Cortex of kidney (tissue), 1 donor: ENCODE measurements at places on chromosomes 5 and 9.

GRCh38 chr5:36696059-36696673 is 89.8 kb downstream of the SLC1A3 start:
- DNase-seq: no peak

DNA sequence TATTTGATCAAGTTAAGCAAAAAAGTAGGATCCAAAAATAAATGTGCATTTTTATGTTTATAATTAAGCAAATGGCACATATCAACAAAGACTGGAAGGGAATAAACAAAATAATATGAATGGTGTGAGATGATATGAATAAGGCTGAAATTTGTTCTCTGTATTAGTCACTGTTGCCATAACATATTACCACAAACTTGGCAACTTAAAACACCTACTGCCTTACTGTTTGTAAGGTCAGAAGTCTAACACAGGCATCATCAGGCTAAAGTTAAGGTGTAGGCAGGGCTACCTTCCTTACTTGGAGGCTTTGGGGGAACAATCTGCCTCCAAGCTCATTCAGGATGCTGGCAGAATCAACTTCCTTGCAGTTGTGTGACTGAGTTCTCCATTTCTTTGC is 19.3 kb downstream of the PGGT1B start:
- no peak for DNase-seq

DNA sequence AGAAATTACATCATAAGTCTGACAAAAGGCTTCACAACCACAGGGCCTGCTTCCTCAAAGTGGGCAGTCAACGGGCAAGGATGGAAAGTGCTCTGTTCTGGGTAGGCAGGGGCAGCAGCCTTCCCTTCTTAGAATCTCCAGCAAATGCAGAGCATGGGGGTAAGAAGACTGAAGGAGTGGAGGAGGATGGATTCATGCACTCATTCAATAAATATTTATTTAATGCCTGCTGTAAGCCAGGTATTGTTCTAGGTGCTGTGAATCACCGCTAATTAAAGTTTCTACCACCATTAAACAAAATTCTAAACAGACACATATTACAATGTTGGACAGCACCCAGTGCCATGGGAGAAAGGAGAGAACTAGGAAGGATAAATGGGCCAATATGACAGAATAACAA is 195.6 kb downstream of the ELAVL2 start:
- DNase-seq: no peak

DNA sequence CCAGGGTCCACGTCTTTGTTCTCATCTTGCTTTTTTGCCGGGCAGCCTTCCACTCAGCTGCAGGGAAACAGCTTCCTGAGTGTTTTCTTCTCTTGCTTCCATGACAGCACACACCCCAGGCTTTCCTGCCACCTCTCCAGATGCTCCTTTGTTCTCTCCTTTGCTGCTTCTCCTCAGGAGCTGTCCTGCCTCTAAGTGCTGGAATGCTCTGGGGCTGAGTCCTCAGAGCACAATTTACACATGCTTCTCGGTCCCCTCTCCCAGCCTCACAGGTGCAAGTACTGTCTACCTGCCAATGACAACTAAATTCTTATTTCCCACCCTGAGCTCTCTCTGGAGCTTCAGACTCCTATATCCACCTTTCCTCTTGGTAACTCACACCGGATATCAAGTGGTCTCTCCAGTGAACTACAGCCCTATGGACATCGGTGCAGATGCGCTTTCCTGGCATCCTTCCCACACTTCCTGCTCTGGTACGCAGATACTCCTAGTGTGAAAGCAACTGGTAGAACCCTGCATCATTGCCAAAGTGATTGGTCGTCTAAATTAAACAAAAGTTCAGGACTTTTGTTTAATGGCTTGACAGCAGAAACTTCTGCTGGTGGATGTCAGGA is 13.4 kb upstream of the ACSL6 start:
- no peak for DNase-seq

- DNase-seq: no peak
These were observed 12.4 kb downstream of the KCNV2 start for GRCh38 chr9:2729721-2730120.

DNA sequence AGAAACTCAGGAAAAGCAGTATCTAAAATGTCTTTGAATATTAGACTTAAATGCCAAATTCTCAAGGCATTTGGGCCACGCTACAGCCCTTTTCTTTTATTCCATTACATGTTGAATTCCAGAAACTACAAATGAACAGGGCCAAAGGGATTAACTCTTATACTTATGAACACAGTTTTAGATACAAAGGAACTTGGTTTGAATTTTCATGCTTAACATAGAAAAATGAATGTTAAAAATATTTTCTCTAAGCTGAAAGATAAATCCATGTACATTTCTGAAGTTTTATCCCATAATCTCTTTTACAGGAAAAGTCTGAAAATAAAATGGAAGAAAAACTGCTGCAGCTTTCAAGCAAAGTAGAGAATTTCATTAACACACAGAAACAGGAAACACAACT is 56.8 kb downstream of the FAM81B start:
- no peak for DNase-seq

GRCh38 chr5:155898284-155898683 is 428.7 kb upstream of the SGCD start:
- no peak for DNase-seq

DNA sequence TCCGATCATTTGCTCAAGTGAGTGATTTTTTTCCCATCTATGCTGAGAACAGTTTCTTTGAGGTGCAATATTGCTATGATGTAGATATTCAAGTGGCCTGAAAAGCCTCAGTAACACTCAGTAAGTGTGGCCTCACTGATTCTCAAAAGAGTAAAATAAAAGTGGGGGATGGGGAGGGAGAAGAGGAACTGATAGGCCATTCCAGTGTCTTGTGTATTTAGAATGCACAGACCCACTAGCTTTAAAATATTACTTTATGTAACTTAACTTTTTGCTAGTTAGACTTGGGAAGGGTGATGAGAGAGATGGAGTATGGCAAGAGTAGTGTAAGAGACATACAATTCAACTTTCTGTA is 79.5 kb upstream of the ZNF608 start:
- no peak for DNase-seq

DNA sequence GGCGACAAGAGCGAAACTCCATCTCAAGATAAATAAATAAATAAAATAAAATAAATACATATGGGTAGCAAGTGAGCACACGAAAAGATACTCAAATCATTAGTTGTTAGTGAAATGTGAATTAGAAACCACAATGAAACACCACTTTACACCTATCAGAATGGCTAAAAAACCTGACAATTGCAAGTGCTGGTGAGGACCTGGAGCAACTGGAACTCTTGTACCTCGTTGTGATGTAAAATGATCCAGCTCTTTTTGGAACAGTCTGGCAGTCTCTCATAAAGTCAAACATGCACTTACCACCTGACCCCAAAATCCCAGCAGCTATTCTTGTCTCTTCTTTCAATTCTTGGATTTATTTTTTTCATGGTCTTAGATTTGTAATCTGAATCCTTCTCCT is 69.2 kb upstream of the FBXW11 start:
- no peak for DNase-seq

GRCh38 chr5:172364773-172365172 is 81.2 kb upstream of the UBTD2 start:
- DNase-seq: no peak

- DNase-seq: no peak
These were observed 39.4 kb downstream of the LURAP1L start for GRCh38 chr9:12813960-12814876.

- no peak for DNase-seq
These were observed 304.0 kb downstream of the TLR4 start for GRCh38 chr9:118008246-118008645.

DNA sequence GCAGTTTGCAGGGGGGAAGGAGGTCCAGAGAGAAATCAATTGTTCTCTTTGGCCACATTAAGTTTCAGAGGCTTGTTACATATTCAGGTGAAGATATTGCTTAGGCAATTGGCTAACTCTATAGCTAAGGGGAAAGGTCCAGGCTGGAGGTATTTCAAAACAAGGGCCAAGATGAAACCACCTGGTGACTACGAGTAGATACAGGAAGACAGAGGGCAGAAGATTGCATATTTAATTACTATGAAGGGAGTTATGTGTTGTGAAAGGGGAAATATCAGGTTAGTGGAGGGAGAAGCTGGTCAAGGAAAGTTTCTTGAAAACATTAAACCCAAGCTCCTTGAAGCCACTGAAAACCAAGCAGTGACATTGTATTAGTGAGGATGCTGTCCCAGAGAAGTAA is 1.9 kb upstream of the RAD23B start:
- no peak for DNase-seq

- DNase-seq: no peak
These were observed 85.6 kb downstream of the GADD45G start for GRCh38 chr9:89690334-89690912.

DNA sequence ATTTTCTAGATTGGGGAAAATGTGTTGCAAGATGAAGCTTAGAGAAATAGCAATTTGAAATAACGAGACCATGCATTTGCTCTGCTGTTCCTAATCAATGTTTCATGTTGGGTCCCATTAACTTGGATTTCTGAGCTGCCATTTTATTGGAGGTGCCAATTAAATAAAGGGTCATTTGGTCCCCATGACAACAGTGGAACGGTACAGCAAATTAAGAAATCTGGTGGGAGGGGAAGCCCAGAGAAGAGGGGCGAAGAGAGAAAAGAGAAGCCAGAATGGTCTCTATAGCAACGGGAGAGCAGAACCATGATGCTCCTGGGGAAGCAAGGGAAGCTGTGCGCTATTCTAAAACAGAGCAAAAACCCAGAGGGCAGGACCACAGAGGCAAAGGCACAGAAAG is 120.2 kb downstream of the ENTREP1 start:
- no peak for DNase-seq

DNA sequence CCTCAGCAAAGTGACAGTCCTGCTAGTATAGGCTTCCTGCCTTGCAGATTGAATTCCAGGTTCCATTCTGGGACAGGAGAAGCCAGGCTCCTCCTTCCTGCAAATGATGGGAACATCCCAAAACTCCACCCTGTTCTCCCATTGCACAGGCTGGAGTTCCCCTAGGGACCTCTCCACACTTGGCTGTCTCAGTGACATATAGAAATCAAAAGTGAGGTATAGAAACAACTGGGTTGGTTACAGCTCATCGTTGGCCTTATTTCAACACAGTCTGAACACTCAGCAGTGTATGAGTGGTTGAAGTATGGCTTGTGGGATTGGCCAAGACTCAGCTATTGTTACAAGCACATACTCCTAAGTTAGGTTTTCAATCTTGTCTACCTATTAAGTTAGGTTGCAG is 157.8 kb upstream of the FTMT start:
- no peak for DNase-seq

- no peak for DNase-seq
These were observed 87.6 kb upstream of the IL33 start for GRCh38 chr9:6128030-6128429.

DNA sequence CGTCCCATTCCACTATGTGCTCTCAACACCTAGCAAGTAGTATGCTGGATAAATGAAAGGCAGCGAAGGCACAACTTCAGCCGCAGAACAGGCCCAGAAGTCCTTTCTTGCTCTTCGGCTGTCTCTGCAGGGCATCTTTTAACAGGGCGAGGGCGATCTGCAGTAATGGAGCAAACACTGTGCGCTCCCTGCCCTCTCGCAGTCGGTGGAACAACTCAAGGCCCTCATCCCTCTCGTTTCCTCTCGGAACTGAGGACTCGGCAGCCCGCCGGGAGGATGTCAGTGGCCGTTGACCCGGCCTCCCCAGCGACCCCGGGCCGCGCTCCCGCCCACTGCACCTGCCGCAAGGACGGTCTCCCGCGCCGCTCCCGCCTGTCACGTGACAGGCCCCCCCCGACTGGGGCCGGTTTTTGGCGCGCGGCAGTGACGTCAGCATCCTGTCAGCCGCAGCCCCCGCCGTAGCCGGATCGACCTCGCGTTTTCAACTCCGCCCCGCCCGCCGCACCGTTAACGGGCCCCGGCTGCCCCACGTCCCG is 1.1 kb downstream of the ZNF367 start:
- DNase-seq: peak; percentile 53

DNA sequence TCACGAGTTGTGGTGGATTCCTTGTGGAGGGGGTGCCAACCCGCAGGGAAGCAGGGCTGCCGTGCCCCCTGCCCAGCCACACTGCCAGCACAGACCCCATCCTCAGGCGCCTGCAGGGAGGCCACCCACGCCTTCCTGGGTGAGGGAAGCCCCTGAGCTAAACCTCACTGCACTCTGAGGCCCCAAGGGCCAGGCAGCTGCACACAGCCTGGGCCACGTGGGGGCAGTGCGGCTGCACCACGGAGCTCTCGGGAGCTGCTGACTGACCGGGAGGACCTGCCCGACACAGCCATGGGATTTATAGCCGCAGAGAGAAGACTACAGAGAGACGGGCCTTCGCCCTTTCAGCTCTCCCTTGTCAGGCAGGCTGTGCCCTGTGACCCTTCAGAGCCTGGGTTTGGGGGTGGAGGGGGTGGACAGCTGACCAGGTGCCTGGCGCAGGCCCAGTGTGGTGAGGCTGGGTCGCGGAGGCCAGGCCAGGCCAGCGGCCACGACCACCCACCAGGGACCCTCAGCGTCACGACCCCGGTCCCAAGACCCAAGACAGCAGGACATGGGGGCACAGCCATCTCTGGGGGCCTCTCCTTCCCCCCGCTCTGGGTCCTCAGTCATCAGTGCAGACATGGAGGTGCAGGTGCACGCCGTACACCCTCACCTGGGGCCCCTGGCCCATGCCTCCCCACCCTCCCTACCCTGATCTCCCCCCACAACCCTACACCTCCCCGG is 4.3 kb upstream of the AHRR start:
- no peak for DNase-seq

- no peak for DNase-seq
These were observed 21.3 kb downstream of the NREP start for GRCh38 chr5:111735583-111736270.

DNA sequence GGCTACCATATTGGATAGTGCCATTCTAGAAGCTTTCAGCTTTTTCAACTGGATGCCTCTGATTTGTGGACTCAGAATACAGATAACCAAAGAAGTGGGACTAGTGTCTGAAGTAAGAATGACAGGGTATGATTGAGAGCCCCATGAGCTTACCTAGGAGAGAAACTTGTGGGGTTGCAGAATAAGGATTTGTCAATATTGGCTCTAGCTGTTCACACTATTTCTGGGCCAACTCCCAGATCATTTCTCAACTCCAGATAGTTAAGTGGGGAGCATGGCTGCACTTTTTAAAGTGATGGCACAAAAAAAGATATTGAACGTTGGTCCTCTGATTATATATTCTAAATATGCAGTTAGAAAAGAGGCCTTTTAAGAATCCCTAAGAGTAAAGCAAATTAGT is 252.1 kb downstream of the DOCK8 start:
- no peak for DNase-seq

DNA sequence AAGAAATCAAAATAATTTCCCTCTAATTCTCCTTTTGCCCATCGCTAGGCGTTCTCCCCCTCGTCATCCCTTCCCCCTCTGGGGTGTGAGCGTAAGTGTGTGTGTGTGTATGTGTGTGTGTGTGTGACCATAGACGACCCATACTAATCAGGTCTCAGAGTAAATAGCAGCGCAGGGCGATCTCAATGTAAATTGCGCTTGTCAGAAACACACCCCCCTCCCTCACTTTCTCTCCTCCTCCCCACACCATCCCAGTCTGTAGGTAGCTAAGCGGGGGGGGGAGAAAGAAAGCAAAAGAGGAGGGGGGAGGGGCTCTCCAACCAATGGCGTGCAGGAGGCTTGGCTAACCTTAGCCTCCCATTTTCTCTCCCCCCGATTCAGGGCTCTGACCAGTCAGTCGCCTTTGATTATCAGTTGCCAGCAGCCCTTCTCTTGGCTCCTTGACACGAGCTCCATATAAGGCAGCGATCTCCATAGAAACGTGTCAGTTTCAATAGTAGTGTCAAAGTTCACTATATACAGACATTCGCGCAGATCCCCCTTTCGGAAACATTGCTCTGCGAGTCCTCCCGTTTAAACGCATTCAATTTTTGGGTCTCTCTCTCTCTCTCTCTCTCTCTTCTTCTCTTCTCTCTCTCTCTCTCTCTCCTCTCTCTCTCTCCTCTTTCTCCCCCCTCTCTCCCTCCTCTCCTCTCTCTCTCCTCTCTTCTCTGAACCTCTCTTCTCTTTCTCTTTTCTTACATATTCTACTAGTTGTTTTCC is at the start of gene NR2F1:
NR2F1 (plus strand) TSS at position 546 of the 762 bp plus-strand sequence. CDS start 1,802 bp downstream, outside the sequence.
- DNase-seq: no peak
